ENCODE measurements at places on chromosomes 2 and 18.

DNA sequence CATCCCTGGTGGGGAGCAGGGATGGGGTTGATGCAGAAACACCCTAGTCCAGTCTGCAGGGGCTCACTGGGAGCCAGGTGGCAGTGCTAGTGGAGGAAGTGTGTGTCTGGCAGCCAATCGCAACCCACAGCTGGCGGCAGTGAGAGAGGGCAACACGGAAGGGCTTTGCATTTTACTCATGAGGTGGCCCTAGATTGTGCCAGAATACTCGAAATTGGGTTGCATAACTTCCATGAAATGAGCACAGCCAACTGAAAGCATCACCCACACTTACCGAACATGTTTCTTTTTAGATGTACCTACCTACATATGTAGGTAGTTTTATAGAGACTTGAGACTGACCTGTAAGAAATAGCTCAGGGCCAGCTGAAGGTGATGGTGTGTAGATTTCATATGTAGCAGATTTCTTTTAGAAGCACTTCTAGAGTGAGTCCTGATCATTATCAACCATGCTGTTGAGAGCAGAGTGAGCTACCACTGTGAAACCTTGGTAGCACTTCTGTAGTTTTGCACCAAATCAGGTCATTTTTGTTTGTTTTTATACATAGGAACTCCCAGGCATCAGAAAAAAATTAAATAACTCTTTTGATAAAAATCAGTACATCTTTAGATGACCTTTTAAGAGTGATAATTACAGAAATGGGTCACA is 13.0 kb downstream of the IL18R1 start:
- DNase-seq, result no peak

GRCh38 chr2:138237667-138238384 is 263.7 kb upstream of the SPOPL start:
- no peak for DNase-seq

- DNase-seq, result no peak
Measured at GRCh38 chr18:8990276-8991031, 112.0 kb upstream of the NDUFV2 start.

DNA sequence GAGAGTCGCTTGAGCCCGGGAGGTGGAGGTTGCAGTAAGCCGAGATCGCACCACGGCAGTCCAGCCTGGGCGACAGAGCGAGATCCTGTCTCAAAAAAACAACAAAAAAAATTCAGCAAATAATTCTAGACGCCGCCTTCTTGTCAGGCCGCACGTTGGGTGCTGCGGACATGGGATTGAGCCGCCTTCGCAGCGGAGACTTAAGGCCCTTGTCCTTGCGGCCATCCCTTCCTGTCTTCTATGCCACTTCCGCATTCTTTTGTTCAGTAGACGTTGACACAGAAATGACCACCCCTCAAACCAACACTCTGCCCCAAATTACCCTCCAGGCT is 15.8 kb downstream of the PTPN18 start:
- DNase-seq, result no peak

GRCh38 chr2:38794235-38794946 is 16.4 kb downstream of the GEMIN6 start:
- DNase-seq, result no peak

DNA sequence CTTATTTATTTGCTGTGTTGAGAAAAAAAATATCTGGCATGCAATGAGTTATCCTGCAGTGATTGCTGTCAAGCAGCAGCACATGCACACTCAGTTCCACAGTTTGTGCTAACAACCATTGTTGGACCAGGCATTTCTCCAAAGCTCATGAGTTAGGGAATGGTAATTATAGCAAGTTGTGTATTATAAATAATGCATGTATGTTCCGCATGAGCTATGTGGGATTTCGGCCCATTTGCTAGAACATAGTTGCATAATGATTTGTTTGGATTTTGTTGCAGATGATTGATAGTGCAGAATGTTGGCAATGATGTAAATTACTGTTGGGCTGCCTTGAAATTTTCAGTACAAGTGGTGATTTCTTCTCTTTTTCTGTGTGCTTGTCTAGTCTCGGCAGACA is 10.7 kb downstream of the KCNJ3 start:
- no peak for DNase-seq

DNA sequence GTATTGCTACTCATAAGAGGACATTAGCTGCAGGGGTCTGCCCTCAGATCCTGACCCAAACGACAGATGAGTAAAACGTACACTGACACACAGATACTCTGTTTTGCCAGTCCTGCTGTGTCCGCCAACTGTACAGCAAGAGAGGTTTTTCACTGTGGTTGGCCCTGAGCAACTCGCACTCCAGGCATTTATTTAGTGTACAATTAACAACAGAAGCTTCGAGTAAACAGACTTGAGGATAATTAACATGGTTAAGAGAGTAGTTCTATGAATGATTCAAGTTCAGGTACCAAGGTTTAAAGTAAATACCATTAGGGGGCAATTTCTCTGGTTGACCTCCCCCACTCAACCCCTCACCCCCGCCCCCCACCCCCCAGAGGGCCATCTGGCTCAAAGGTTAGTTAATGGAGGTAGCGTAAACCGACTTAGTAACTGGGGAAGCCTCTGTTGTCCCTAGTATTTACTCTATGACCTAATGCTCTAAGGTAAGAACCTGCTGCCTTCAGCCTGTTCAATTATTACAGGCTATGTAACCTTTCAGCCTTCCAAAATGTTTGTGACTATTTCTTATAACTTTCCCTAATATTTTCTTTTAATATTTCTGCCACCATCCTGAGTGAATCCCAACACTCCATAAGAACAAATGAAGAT is 103.9 kb upstream of the XIRP2 start:
- DNase-seq, result no peak

DNA sequence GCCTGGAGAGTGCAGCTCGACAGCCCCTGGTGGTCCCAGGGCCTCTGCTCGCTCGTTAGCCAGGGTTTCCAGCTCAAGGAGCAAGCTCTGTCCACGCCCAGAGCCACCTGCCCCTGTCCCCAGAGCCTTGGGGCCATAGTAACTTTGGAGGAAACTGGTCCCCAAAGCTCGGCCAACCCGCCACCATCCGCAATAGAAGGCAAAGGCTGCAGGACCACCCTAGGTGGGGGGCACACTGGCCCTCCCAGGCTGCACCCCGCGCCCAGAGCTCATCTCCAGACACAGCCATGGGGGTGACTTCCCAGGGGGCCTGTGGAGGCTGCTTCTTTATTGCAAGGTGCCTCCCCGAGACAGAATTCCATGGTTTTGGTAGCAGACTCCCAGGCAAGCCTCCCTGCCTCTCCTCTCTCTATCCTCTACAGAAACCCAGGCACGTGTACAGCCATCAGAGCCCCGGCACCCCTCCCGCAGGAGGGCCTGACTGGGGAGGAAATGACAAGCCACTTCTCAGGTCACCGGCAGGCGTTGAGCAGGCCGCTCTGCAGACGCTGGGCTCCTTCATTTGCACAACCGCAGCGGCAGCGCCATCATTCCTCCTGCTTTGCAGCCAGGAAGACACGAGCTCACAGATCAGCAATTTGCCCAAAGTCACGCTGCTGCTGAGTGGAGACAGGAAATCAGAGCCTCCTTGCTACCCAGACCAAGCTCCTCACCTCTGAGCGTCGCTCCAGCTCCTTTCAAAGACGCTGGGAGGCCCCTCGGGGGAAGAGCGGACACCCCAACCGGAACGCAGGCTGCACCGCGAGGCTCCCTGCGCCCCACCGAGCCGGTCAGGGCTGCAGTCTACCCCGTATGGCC is 80.2 kb downstream of the NDUFA10 start:
- DNase-seq, result peak; percentile 62

DNA sequence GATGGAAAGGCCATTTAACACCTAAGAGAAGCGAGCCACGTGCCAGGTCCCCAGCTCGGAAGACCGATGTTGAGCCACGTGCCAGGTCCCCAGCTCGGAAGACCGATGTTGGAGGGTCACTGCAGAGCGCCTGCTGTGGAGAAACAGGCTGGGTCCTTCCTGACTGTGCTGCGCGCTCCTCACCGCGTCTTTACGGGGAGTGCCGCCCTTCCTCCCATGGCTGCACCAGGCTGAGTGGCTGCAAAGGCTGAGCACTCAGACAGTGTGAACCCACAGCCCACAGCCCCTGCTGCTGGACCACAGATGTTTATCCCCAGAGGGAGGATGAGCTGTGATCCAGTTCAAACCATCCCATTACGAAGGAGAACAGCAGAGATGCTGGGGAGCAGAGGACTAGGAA is 55.7 kb downstream of the RTP5 start:
- no peak for DNase-seq

- DNase-seq, result no peak
Measured at GRCh38 chr2:109370399-109371035, 241.5 kb downstream of the SH3RF3 start.

DNA sequence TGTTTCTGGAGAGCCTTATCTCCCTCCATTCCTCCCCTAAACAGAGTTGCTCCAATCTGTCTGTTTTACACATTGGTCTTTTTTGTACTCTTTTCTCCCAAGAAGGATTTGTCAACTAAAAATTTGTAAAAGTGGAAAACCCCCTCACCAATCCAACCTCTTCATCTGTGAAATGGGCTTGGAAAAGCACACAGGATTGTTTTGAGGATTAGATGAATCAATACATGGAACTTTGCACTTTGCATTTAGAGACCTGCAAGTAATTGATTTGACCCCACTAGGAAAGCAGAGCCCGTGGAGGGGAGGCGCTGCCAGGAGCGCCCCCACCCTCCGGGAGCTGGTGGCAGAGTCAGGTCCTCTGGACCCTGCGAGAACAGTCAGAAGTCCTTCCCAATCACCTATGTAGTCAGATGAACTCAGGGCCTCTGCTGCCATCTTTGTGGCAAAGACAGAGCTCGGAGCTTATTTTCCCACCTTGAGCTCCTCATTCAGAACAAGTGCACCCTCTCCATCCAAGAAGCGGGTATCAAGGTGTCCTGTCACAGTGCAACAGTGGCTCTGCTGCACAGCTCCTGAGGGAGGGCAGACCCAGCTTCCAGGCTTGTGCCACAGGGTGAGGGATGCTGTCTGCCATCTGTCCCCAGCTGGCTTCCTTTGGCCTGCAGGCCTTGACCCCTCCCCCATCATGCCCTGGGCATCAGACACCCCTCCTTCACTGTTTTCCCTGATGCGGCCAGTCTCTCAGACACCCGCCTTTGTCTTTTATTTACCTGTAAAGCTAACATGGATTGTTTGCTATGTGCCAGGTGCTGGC is 1.7 kb upstream of the TMEM185B start:
- DNase-seq, result no peak

DNA sequence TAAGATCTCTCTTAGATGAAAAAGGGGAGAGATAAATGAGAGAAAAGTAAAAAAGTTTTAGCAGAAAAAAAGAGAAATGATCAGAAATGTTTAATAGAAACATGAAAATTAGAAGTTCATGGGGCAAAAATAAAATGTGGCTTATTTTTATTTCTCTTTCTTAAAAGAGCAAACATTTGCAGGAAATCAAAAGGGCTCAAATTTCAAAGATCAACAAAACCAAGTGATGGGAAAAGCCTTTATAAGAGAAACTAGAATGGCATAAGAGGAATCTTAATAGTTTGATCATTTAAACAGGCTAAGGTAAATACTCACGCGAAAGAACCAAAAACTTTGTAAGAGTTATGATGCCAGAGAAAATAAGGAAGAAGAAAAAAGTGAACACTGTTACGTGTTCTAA is 23.3 kb upstream of the DAW1 start:
- DNase-seq, result no peak

DNA sequence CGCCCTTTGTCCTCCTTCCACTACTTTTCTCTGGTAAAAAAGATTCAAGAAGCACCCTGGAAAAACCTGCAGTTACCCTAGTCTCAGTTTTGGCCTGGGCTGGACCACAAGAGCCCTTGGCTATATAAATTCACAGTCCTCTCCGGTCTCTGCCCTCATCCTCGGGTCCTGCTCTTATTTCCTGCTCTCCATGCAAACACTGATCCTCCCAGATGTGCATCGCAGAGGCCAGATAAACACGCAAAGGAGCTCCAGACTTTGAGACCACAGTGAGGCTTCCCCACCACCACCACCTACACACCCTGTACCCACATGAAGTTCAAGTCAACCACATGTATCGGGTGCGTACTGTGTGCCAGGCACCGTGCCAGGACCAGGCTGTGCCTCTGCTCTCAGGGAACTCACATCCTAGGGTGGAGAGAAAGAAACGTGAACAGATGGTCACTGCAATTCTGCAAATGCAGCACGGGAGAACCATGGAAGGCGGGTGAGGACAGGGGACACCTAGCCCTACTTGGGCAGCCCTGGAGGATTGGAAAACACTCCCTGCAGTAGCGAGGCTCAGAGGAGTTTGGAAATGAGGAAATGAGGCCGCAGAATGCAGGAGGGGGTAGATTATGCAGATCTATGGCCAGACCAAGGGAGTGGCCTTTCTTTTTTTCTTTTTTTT is 7.4 kb downstream of the CTDSP1 start:
- no peak for DNase-seq

DNA sequence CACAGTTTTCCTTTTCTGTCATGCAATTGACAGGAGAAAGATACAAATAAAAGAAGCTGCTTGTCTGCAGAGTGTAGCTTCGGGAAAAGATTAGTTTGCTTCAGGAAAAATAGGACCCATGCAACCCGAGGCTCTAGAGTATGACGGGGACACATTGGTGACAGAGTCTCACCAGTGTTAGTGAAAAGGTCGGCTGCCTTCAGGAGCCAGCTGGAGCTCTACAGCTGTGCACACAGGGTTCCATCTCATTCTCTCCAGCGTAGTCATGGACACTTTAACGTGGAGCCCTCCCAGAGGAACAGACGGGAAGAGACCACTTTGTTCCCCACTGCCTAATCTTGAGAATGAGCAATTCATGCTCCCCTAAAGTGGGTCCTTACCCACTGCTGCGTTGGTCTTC is 42.9 kb downstream of the FECH start:
- DNase-seq, result no peak

DNA sequence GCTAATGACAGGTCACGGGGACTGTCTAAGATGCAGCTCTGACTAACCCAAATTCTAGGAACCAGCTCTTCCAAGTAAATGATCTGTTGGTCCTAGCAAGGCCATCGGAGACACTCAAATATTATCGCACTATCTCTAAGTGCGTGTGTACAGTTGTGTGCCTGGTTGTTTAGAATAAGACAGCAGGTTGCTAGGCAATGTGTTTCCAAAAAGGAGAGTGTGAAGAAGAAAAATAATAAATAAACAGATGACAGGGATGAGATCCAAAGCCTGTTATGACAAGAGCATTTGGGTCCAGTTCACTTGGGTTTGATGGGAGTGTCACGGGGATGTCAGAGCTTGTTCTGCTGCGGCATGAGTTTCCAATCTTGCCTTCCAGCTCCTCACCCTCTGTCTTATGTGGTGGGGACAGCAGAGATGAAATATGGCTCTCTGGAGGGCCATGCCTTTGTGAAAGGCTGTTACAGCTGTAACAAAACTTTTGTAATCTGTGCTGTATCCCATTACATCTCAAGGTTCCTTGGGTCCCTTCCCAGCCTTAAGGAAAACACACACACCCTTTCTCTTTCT is 127.5 kb upstream of the TNP1 start:
- no peak for DNase-seq
